ENCODE measurements at places on chromosomes 5 and 9.

DNA sequence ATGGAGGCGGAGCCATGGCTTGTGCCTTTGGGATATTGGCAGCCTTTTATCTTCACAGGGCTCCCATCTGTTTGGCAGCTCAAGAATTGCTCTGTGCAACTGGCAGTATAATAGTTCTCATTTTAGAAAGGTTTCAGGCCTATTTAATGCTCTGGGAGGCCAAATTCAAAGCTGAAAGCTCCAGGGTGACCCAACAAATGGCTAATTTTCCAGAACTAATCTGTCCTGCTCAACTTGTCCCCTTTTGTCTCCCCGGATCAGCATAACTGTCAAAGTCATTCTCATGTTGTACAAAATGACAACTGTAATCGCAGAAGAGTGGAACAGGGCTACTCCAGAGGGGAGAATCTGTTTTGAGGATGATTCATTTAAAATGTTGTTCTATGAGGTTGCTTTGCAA, 52.6 kb upstream of the CXCL14 start:
- no peaks in the 10 kb centered on the region for H3K36me3 ChIP-seq
- peak overlapping the region; percentile 78 for H3K27ac ChIP-seq
- H3K4me3 ChIP-seq = no peak overlapping the region
- peak; percentile 69 for DNase-seq

- no peaks in the 10 kb centered on the region for H3K27me3 ChIP-seq
- no peaks in the 10 kb centered on the region for H3K36me3 ChIP-seq
- peaks cover 3% of the 10 kb centered on the region for H3K4me1 ChIP-seq
These were observed 316.6 kb upstream of the RIOK2 start for GRCh38 chr5:97499605-97500004.

GRCh38 chr5:27598576-27598975, 560.2 kb upstream of the CDH9 start:
- no peak overlapping the region for H3K4me3 ChIP-seq
- no peak overlapping the region for H3K27ac ChIP-seq
- no peaks in the 10 kb centered on the region for H3K36me3 ChIP-seq
- no peak for DNase-seq
- H3K4me1 ChIP-seq = no peaks in the 10 kb centered on the region

DNA sequence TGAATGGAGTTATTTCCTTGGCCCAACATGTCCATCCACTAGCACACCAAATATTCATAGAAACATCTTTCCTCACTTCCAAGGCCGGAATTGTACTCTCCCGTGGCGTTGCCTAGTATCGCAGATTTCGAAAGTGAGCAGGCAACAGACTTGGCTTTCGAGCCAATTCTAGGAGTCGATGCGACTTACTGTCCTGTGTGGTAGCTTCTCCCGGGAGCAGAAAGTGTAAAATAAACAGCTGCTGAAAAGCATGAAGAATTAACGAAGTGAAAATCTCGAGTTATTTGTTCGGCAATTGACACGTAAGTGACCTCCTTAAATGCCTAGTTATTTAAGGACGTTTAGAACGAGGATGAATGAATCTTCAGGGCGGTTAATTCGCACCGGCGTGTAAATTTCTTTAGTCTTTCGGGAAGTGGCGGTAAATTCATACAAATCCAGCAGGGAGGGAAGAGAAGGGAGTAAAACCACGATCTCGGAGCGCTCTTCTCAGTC, 449 bp upstream of the PCSK5 start:
- peak overlapping the region; percentile 91 for H3K27ac ChIP-seq
- peak overlapping the region; percentile 89 for H3K4me3 ChIP-seq
- no peaks in the 10 kb centered on the region for H3K27me3 ChIP-seq

DNA sequence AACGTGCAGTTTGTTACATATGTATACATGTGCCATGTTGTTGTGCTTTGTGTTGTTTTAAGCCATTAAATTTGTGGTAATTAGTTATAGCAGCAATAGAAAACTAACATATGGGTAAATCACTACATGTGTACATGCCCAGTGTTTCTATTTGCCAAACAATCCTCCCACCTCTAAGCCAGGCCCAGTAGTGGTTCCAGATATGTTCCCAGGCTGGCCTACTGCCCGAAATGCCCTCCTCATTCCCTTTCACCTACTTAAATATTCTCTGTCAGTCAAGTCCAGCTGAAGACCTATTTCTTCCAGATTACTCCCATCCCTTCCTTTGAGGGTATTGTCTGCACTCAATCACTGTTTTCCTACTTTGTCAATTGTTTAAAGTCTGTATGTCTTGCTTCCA, 24.1 kb upstream of the AGGF1 start:
- H3K27ac ChIP-seq = no peak overlapping the region
- no peaks in the 10 kb centered on the region for H3K36me3 ChIP-seq
- DNase-seq = no peak
- no peak overlapping the region for H3K4me3 ChIP-seq
- no peaks in the 10 kb centered on the region for H3K27me3 ChIP-seq

GRCh38 chr5:113520429-113520828, 6.9 kb downstream of the YTHDC2 start:
- no peak overlapping the region for H3K27ac ChIP-seq
- H3K4me1 ChIP-seq = peaks cover 3% of the 10 kb centered on the region
- peaks cover 23% of the 10 kb centered on the region for H3K36me3 ChIP-seq
- H3K4me3 ChIP-seq = no peak overlapping the region

All from SJCRH30 (cell line).